T-helper 17 cell (primary cell): ENCODE measurements at places on chromosomes 3 and 15. TPM values are rescaled to one million over a fixed set of nuclear protein-coding genes. Genes with fewer than 3 reads are reported as not detected.

TRPM1 gene
- not detected for total RNA-seq

- no peak for DNase-seq
Measured at GRCh38 chr3:4021162-4021561, 221.9 kb downstream of the LRRN1 start.

DNA sequence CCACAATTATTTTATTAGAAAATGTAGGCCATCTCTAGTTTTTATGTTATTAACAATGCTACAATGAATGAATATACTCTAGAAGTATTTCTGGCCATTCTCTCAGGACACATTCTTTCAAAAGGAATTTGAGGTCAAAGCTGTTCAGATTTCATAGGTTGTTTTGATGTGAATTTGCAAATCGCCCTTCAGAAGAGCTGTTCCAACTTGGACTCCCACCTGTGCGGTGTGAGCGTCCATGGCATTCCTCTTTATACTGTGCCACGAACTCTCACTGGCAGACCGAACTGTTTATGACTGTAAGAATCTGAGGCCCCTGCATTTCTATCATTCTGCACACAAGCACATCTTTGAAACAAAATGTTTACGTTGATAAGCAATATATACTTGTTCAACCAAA is 18.6 kb upstream of the SLC24A5 start:
- no peak for DNase-seq

DNA sequence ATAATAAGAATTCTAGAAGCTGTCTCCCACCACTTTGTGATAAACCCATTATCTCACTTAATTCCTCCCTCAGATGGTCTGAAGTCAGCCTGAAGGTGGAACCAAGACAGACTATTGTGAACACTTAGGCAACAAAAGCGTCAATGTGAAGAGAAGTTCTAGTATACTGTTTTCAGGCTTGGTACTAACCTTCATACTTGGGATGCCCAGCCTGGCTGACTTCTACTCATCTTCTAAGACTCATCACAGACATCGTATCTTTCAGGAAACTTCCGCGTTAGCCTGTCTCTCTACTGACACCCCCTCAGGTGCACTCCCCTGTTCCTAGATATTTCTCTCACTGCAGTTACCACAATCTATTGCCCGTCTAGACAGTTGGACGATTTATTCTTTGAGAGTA is 201.2 kb downstream of the SATB1 start:
- DNase-seq, result no peak

DNA sequence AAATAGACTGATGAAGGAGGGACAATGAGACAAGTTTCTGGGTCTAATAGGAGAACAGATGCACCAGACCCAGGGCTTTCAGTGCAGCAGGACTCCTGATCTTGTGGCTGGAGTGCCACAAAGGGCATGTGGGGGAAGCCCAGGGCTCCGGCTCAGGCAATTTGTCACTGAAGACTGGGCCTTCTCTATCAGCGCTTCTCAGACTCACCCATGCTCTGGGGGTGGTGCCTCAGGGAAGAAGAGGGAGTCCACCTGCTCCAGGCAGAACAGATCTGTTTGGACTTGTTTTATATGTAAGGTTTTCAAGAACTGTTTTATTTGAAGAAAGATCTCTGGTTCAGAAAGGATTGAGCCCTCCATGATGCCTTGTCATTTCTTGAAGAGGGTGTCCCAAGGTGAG is 112.4 kb upstream of the TLE3 start:
- DNase-seq, result no peak

DNA sequence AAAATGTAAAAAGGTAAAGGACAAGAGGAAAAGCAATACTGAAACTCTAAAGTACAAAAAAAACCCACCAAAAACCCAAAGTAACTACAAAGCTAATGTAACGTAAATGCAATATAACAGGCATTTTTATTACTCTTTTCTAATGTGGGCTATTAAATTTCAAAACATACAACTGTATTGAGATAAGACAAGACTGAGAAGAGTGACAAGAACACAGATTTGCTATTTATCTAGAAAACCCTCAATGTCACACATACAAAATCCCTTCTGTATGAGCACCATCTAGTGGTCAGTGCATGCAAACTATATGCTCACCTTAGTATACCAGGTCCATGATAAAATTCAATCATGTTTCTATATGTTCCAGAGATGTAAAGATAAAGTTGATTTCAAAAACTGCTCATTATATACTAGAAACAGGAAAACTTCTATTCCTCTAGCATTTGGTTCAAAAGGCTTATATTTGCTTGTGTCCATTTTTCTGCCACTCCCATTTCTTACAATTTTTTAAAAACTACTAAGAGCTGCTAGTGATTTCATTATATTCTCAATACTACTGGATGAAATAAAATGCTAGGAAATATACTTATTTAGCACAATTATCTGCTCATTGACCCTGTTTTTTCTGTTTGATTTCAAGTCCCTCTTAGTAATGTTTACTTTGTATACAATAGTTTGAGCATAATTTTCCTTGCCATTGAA is 111.4 kb downstream of the DLG1 start:
- no peak for DNase-seq

DNA sequence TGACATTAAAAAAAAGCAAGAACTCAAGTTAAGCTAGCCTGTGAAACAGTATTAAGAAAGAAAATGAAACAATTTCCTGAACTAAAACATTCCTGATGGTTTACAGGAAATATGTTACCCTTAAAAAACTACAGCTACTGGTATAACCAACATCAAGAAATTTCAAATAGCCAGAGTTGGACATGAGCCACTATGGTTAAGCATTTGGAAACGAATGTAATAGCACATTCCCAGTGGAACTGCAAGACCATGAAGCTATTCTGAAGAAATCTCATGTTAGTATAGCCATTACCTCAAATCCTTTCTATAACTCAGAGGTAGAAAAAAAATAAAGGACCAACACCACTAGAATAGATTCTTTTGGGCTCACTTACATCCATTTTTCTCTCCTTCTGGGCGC is 30.2 kb downstream of the CPNE4 start:
- DNase-seq, result no peak
